NCI-H1436 treated with DMSO at 0.1 percent for 48 hours (cell line): ENCODE measurements at places on chromosomes 1 and 21.

DNA sequence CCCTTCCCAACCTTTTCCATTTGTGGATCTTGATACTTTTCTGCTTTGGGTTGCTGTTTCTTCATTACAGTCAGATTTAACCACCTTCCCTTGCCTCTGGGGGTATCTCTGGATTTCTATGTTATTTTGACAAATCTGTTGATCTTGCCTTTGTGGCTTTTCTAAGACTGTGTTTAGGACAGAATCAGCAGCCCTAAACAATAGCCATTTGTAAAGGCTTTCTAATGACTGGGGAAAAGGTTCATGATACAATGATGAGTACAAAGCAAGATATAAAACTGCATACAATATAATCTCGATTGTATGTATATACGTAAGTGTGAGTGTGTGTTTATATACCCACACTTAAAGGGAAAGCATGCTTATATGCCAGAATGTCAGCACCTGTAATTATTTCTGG lies 27.8 kb downstream of the FAM20B start:
- no peak for DNase-seq

GRCh38 chr1:240190881-240191401 lies 99.3 kb downstream of the FMN2 start:
- no peak for DNase-seq

DNA sequence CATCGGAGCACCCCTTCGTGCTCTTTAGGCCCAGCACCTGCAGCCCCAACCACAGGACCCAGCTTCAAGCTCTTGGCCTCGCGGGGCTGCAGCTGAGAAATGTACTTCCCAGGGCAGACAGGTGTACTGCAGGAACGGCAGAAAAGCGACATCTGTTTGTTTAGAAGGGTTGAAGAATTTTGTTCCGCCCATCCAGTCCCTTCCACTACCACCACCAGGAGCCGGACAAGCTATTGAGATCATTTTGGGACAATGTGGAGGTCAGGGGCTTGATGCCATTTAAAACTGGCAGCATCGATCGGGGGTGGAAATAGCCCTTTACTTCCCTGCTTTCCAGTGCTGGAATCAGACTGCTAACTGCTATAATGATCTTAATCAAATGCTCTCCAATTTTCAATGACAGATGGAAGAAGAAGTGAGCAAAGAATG lies 1.7 kb downstream of the SERTAD4 start:
- no peak for DNase-seq

DNA sequence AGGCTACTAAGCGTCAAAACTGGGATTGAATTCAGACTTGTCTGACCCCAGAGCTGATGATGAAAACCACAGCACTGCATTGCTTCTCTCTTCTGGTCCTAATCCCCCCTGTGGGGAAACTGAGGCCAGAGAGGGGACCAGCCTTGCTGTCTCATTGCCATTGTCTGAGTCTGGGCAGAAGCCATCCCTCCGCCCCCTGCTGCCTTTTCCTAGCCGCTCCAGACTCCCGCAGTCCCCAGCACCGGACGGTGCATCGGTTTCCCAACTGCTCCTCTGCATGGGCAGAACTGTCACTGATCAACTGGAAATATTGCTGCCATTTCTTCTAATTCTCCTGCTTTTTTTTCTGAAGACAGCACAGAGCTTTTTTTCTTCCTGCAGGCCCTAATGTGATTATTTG lies 157.4 kb downstream of the ACTL8 start:
- DNase-seq: no peak

DNA sequence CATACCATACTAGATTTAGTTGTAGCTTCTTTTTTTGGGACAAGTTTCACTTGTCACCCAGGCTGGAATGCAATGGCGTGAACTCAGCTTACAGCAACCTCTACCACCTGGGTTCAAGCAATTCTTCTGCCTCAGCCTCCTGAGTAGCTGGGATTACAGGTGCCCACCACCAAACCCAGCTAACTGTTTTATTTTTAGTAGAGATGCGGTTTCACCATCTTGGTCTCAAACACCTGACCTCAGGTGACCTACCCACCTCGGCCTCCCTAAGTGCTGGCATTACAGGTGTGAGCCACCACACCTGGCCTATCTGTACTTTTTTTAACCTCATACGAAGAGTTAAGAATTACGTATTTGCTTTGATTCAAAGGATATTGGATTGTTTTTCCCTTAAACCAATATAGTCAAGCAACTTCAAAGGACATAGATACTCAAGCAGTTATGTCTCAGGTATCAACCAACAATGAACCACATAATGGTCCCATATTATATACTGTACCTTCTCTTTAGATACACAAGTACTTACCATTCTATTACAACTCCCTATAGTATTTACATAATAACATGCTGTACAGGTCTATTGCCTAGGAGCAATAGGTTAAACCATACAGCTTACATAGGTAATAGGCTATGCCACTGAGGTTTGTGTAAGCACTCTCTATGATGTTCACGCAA lies 7.5 kb downstream of the HMGN1 start:
- DNase-seq: no peak
